ENCODE measurements at places on chromosomes 11 and 22.

- DNase-seq: no peak
Observed at GRCh38 chr11:104967534-104968354, 630 bp downstream of the CASP4 start.

- DNase-seq: no peak
Observed at GRCh38 chr11:306645-307371, 808 bp upstream of the IFITM2 start.

DNA sequence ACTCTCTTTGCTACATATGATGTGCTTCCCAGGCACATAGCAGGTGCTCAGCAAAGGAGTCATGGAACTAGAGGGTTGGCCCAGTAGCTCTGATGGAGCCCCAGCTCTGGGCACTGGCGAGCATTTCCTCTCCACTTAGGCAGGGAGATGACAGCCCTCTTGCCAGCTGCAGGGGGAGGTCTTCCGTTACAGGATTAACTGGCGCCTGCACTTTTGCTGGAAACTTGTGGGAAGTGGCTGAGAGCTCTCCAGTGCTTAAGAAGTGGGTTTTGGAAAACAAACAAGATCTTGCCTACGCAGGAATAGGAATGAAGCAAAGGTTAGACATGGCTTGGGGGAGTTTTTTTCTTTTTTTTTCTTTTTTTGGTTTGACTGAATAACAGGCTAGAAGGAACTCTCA, 75.5 kb downstream of the MICAL2 start:
- no peak for DNase-seq

DNA sequence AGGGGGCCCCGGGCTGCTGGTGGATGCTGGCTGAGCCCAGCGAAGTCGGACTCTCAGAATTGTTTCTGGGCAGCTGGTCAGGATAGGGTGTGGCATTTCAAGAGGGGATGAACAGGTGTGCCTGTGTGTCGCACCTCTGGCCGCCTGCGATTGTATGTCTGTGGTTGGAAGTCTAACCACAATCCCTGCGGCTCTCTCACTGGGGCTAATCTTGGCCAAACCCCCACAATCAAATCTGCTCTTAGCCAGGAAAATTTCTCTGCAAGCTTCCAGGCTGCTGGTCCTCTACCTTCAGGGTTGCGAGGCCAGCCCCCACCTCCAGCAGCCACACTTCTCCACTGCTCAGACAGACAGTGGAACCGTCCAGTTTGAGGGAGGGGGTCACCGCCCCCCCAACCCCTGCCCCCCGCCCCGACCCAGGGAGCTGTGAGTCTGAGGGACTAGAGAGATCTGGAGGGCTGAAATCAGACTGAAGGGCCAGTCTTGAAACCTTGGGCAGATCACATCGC, 953 bp downstream of the ATG16L2 start:
- DNase-seq: no peak

DNA sequence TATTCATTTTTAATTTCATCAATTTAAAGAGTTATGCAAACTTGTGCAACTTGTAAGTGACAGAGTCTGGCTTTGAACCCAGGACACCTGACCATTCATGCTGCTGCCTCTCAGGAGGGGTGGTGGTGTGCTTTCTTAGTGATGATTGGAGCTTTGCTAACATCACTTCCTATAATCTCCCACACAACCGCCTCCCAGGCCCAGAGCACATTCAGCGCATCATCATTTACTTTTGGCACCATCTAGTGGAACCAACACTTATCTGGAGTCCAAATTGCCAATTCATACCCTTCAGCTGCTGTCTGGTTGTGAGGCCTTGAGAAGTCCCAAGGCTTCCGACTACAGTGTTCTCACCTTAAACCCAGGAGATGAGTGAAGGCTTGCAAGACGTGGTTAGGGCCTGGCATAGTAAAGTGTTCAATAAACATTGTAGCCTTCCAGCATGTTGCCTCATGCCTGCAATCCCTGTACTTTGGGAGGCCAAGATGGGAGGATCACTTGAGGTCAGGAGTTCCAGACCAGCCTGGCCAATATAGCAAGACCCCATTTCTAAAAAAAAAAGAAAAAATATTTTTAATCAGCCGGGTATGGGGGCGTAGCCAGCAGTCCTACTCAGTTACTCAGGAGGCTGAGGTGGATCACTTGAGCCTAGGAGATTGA, 1.1 kb upstream of the TTLL1 start:
- no peak for DNase-seq

DNA sequence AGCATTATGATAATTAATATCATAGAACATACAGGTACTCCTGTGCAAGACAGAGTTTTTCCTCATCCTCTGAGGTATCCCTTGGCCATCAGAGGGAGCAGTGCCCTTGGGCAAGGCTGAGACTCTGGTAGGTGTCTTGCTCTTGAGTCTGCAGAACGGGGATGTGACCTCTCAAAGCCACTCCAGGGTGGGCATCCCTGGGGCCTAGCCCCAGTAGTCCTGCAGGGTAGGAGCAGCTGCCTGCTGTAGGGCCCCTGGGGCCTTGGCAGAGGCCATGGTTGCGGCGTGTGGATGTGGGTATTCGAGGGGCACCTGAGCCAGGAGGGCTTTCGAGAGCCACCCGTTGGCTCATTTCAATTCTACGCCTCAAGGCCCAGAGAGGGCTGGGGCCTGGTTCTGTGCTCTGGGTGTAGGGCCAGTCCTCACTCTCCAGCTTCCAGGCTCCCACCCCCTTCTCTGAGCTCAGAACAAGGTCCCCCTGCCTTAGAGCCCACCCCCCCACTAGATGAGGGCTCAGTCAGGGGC, 7.7 kb upstream of the OMP start:
- no peak for DNase-seq

DNA sequence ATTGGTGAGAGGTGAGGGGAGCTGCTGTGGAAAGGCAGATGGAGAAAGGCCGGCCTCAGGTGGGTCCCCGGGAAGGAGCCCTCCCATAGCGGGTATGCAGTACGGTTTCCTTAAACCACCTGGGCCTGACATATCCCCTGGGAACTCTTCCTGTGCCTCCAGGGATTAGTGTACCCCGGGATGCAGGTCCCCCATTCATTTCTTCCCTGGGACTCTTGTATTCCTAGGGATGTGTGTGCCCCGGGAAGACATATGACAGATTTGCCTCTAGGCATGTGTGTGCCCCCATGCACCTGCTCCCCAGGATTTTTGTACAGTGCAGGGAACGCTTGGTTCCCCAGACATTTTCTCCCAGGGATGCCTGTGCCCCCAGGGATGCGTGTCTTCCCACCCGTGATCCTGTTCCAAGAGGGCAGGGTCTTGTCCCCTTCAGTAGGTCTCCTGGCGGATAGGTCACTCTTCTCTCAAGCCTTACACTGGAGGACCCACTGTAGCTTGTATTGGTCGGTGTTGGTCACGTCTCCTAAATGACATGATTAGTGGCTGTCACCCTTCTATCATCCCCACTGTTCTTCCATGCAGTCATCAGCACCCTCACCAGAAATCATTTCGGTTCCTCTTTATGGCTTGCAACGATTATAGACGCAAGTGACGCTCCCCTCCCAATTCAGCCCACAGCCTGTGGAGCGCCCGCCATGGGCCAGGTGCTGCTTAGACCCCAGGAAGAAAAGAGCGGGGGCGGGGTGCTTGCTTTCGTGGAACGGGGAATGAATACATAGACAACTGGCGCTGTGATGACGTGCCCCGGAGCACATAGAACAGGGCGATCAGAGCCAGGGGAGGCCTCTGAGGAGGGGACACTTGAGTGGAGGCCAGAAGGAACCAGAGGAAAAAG, 1.3 kb downstream of the PARVB start:
- DNase-seq: no peak

DNA sequence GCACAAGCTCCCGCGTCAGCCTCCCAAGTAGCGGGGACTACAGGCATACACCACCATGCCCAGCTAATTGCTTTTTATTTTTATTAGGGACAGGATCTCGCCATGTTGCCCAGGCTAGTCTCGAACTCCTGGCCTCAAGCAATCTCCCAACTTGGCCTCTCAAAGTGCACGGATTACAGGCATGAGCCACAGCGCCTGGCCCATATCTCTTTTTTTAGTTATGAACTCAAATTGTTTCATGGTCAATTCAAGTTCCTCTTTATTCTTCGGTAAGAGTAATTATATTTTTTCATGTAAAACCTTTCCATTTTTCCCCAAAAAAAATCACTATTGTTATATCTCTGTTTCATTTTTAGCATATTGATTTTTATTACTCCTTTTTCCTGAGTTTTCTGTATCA, 25.5 kb downstream of the FCHSD2 start:
- DNase-seq: no peak

GRCh38 chr22:49448526-49448925, 379.1 kb downstream of the BRD1 start:
- no peak for DNase-seq

DNA sequence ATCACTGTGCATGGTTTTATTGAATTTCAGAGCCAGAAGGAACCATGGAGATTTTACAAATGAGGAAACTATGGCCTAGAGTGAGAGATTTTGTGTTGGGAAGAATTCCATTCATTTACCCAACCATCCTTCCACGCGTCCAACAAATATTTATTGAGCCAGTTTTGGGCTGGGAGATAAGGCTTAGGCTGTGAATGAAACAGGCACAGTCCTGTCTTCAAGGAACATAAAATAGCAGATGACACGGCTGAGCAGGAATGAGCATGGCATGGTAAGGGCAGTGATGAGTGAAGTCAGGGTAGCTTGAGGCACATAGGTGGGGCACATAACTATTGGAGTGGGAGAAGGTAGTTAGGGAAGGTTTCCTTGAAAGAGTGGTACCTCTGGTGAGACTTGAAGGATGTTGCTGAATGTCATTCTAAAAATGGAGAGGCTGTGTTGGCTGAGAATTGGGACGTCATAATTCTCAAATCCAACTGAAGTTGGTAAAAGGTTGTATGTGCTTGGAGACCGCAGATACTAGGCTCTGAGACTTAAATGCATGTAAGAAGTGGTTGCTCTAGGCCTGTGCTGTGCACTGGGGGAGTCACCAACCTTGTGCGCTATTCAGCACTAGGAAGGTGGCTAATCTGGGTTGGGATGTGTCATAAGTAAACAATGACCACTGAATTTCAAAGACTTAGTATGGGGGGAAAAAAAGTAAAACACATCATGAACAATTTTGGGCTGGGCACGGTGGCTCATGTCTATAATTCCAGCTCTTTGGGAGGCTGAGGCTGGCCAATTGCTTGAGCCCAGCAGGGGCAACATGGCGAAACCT, 51.9 kb downstream of the TEAD1 start:
- DNase-seq: no peak

DNA sequence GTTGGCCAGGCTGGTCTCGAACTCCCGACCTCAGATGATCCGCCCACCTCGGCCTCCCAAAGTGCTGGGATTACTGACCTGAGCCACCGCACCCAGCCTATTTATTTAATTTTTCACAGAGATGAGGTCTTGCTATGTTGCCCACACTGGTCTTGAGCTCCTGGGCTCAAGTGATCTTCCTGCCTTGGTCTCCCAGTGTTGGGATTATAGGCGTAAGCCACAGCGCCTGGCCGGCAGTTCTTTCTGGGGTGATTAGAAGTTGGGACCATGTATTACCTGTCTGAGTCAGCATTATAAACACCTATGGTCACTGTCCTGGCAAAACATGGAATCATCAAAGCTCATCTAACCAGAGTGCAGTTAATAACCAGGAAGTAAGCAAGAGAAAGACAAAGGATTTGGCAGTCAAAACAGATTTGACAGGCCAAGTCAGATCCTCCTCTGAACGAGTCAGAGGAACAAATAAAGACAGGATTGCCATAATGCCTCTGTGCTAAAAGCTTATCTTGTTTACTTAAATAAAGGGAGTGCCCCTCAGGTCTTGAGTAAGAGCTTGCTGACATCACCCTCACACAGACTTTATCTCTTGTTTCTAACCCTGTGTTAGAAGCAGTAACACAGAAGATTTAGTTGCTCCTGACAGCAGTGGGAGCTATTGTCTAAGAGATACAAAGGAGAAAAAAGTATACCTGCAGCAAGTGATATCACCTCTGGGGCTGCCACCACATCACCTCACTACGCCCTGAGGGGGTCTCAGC, 3.7 kb downstream of the SERPIND1 start:
- no peak for DNase-seq

DNA sequence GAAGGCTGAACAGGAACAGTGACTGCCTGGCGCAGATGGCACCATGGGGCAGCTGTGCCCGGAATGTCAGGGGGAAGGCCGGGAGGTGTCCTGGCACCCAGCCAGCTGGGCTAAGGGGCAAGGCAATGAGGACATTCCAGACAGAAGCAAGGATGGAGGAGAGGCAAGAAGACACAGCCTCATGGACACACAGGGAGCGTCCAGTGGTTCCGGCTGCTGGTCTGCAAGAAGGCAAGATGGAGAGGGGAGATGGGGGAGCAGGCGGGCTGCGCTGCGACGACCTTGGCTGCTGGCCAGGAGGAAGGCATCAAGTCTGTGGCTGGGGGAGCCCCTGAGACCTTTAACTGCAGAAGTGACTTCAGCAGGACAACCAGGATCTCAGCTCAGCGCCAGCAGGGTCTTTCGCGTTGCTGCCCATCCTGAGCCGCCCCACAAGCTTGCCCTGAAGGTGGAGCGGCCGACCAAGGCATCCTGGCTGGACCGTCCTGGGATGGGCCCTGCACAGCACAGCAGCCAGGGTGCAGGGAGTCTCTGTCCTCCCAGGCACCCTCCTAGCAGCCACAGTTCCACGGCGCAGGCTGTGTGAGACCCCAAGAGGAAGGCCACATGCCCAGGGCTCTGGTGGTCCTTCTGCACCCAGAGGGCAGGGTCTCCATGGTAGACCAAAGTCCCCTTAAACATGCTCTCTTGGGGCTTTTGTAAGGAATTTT, 531.7 kb downstream of the BRD1 start:
- DNase-seq: no peak

DNA sequence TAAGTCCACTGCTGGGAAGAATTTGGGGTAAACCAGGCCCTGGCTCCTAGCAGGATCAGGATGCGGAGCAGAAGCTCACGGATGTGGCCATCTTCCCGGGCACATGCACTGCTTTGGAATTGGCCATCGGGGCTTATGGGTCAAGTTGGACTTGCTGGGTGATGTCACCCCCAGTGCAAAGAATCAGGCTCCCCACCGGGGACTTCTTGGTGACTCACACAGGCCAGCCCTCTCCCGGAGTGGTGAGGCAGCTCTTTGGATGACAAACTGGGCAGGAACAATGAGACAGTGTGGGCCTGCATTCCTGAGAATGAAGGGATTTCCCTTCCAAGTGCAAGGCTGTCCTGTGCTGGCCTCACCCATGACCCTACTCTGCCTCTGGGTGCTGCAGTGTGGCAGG, 128.8 kb upstream of the ANO1 start:
- no peak for DNase-seq

- DNase-seq: no peak
Observed at GRCh38 chr11:114783805-114784204, 105.5 kb downstream of the NXPE2 start.

GRCh38 chr11:61697078-61697502, 16.9 kb downstream of the DAGLA start:
- no peak for DNase-seq

Measured in iPS DF 19.7 (cell line).